Activated CD4-positive, CD25-positive, alpha-beta regulatory T cell treated with anti-CD3 and anti-CD28 coated beads, Interleukin-2, amount 50 U/mL, for 24 hours (primary cell): ENCODE measurements at places on chromosomes 3 and 15.

DNA sequence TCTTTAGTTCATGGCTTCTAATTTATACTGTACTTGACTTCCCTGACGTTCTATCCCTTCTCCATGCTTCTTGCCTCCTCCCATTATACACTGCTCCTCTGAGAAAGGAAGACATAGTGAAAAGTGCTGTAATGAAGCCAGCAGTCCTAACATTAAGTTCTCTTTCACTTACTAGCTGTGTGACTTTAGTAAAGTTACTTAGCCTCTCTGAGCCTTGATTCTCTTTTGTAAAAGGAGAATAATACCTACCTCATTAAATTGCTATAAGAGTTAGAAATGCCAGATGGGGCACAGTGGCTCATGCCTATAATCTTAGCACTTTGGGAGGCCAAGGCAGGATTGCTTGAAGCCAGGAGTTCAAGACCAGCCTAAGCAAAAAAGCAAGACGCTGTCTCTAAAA, 18.8 kb upstream of the IGF2BP2 start:
- no peak for ATAC-seq

GRCh38 chr3:57889807-57890206, 118.4 kb upstream of the FLNB start:
- ATAC-seq: no peak

GRCh38 chr15:74458473-74458872, 2.5 kb downstream of the UBL7 start:
- ATAC-seq: no peak

DNA sequence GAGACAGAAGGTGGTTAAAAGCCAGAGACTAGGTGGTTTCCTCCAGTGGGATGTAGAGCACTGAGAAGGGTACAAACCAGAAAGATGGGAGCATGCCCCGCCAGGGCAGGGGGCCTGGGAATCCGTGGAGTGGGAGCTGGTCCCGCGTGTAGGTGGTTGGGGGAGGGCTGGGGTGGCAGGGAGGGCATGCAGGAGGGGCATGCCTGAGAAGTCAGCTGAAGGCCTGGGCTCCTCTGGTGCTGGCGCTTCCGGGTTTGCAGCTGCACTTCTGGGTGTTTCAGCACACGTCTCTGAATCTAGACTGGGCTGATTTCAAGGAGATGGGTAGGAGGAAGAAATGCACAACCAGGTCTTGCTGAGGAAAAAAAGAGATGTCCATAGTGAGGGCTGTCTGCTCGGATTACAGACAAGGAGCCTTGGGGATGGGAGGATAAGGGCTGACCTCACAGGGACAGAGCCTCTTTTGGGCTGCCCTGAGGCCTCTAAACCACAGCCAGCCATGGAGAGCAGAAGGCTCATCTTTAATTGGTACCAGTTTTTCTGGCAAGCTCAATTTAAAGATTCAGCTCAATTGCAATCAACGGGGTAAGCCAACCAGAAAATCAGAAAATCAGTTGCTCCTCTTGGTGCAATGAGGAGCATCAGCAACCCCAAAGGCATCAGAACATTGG, 151.9 kb downstream of the FAM43A start:
- no peak for ATAC-seq

- ATAC-seq: no peak
Observed at GRCh38 chr15:41561777-41562145, 2.7 kb downstream of the TYRO3 start.

DNA sequence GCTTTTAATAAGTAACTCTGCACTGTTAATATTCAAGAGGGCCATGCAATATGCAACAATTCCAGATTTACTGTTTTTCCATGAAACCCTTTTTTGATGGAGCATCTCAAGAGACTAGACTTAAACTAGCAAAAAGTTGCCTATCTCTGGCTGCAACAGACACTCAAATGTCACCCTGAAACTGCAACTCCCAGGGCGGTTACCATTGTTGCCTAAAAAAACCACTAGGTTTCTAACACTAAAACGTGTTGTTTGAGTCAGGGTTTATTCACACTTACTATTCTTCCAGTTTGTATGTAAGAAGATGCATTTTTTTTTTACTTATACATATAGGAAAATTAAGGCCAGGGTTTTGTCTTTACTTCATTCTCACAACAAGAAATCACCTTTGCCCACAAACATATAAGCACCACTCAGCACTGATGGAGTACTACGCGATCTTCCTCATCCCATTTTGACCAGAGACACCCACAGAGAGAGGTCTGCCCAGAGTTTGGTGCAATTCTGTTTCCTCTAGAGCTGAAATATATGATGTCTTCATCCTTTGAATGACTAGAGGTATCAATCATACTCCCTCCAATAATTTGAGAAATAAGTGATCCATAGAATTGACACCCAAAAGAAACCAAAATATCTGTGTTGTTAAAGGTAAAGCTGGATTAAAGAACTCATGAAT, 124.0 kb upstream of the SNTN start:
- ATAC-seq: no peak

DNA sequence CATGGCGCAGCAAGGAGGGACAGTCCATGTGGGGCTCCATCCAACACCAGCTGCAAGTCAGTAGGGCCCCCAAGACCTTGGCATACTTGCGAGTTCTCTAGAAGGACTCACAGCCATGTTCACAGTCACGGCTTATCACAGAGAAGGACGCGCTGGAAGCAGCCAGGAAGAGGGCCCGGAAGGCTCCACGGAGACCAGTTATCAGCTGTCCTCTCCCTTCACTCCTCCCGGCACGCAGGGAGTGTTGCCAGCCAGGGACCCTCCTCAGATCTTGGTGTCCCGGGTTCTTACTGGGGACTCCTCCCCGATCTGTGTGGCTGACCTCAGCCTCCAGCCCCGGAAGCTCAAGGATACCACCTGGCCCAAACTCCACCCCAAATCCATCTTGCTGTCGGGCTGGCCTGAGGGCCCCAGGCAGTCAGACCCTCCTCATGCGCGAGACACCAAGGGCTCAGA, 68.0 kb downstream of the SLTM start:
- ATAC-seq: no peak

DNA sequence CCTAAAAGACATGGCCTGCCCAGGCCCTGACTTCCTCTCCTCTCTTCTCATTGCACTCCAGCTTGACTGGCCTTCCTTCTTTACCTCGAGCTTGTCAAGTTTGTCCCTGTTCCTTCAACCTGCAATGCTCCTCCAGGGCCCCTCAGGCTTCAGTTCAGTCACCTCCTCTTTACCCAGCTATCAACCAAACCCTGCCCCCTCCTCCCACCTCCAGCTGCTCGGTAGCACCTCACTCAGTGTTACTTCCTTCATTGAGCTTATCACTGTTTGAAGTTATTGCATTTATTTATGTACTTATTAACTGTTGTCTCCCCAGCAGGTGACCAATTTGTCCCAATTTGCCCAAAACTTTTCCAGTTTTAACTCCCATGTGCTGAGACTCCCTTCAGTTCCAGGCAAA, 95.8 kb upstream of the UBE2E1 start:
- ATAC-seq: no peak

- no peak for ATAC-seq
Observed at GRCh38 chr3:164094546-164094945, 983.8 kb downstream of the SI start.

DNA sequence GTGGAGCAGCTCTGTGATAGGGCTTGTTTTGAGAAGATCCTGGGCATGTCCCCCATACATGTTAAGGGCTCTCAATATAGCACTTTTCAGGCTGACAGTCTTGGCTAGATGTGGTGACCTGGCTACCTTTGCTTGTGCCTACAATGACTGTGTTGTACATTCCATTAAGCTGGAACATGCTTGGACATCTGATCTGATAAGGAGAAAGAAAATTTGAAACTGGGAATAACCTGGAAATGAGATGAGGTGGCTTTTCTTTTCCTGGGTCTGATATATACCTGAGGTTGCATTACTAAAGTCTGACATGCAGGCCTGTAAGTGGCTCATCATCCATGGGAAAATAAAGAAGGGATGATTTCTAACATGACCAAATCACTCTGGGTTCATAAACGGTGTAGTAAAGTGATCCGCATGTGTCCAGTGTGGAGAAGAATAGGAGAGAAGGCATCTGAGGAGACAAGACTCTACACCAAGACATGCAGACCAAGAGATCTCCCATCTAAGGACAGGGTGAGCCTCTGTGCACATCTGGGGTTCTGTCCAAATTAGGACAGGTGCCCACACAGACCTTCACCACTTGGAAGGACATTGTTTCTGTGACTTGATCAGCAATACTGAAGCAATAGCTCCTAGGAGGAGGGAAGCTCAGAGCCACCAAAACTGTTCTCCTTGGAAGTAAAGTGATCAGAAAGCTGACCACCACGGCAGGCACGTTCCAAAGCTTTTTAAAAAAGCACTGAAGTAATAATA, 62.0 kb downstream of the KLHL6 start:
- no peak for ATAC-seq

DNA sequence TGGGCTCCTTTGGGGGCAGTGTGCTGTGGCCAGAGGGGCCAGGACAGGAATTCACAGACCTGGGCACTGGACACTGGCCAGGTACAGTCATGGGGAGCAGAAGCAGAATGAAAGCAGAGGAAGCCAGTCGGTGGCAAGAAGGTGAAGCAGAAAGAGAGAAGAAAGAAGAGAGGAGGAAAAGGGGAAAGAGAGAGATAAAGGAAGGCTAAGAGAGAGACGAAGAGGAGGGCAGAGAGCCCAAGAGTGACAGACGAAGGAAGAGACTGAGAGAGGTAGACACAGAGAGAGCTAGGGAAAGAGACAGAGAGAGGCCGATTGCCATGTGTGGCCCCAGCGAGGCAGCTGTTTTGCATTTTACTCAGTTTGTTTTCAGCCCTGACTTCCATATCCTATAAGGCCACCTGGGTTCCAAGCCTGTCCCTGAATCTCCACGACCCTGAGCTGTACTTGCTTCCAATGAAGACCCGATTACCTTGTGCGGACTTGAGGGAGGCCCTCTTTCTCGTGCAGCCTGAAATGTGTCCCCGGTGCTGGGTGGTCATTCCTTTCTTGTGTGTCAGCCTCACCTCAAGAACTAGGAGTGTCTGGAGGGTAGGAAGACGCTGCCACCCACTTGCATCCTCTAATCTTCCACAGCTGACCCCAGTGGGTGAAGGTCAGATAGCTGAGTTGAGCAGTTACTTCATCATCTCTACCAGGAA, 73.9 kb downstream of the LSM3 start:
- no peak for ATAC-seq

- no peak for ATAC-seq
Observed at GRCh38 chr3:83890039-83890762, 1068.6 kb upstream of the CADM2 start.

GRCh38 chr15:60371175-60372051, 26.4 kb downstream of the ANXA2 start:
- no peak for ATAC-seq

DNA sequence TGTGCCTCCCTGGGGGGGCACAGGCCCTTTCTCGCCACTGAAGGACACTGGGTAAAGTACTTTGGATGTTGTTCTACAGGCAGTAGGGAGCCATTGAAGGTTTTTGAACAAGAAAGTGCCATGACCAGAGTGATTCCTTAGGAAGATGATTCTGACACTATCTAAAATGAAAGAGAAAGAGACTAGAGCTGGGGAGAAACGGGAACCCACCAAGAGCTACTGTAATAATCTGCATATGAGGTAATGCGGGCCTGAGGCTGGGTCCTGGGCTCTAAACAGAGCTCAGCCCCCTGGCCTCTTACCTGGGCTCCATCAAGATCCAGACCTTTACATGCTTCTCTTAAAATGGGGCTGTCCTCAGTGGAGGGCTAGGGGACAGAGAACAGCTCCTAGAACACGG, 24.9 kb downstream of the GRK7 start:
- ATAC-seq: no peak

- ATAC-seq: no peak
Observed at GRCh38 chr15:43871835-43872234, 45.0 kb downstream of the WDR76 start.

GRCh38 chr3:124429129-124429815, 301.0 kb upstream of the UMPS start:
- ATAC-seq: no peak

- ATAC-seq: no peak
Observed at GRCh38 chr3:47244531-47245100, 38.0 kb downstream of the KIF9 start.

DNA sequence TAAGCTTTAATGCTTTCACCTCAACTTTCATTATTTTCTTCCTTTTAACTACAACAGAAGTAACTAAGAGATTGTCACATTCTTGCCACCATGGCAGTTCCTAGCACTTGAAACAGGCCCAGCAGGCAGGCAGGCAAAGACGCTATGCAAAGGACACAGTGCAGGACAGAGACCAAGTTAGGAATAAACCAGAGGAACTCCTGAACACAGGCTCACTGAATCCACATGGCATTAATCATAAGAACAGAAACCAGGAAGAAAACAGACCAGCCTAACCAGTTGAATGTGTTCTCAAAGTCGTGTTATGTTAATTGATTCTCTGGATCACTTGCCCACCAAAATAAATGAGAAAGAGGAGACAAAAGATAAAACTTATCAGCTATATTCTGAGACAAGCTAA, 397.6 kb downstream of the TBL1XR1 start:
- ATAC-seq: no peak

GRCh38 chr3:139308560-139308959, 35.3 kb upstream of the MRPS22 start:
- ATAC-seq: no peak

DNA sequence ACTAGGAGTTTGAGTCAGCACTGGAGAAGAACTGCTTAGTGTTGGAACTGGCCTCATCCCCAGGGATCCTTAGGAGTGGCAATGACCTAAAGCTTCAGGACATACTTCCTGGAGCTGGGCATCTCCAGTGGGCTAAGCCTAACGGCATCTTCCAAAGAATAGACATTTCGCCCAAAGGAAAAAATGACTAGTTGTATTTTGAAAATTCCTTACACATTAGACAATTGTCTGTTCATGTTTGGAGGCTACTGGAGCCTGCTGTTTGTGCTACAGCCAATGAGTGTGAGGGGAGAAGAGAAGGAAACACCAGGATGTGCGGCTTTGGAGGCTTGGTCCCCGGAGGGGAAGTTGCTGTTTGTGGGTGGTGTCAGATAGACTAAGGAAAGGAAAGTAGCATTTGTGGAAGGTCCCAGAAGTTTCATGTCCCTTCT, 77.6 kb downstream of the POLR2M start:
- ATAC-seq: no peak

GRCh38 chr3:114092151-114093015, 35.8 kb downstream of the QTRT2 start:
- no peak for ATAC-seq

GRCh38 chr15:61528581-61528910, 299.4 kb upstream of the RORA start:
- ATAC-seq: no peak

DNA sequence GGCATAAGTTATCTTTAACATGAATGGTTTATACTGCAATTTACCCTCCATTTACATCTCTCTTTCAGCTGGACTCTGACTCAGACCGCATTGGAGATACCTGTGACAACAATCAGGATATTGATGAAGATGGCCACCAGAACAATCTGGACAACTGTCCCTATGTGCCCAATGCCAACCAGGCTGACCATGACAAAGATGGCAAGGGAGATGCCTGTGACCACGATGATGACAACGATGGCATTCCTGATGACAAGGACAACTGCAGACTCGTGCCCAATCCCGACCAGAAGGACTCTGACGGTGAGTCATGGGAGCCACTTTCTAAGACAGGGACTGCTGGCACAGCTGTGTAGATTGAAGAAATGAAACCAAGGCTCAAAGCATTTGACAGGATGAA, 11.6 kb downstream of the THBS1 start:
- no peak for ATAC-seq
